NCI-H524 treated with DMSO at 0.1 percent for 48 hours (cell line): ENCODE measurements at places on chromosomes 2 and 18.

DNA sequence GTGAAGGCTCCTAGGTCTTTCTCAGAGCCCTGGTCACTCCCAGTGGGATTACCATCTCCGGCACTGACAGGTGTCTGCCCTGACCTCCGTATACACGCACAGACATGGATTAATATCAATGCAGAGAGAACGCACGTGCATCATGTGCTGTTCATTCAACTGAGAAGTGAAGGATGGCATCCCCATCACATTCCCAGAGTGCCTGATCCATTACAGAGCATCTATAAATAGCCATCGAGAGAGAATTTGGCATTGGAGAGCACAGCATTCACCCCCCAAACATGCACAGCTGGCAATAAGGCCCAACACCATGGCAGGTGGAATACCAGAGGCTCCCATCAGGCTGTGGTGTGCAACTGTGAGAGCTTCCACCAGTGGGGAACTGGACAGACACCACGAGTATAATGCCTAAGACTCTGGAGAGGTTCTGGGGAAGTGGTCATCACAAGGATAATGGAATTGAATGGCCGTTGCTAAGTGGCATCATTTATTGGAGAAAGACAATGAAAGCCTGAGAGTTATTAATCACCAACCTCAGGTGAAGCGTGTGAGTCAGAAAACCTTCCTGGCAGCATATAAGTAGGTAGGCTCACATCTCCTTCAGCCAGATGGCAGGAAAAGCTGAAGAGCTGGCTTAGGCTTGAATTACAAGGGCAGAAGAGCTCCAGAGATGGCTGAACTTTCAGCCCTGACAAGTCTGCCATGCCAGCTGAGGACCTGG lies 244.5 kb upstream of the ID2 start:
- DNase-seq = no peak

DNA sequence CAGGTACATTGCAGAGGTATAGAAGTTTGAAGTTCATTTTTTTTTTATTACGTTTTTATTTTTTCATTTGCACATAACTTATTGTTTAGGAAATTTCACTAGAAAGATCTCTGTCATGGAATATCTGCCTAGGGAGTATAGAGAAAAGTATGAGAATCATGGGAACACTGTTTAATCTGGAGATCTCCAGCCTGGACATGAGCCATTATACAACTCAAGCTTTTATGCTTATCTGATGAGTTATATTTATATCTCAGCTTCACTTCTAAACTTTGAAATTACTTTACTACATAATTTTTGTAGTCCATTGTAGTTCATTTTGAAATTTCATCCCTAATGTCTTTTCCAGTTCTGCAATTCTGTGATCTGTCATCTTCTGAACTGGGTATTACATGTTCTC lies 515.6 kb downstream of the ERBB4 start:
- no peak for DNase-seq

DNA sequence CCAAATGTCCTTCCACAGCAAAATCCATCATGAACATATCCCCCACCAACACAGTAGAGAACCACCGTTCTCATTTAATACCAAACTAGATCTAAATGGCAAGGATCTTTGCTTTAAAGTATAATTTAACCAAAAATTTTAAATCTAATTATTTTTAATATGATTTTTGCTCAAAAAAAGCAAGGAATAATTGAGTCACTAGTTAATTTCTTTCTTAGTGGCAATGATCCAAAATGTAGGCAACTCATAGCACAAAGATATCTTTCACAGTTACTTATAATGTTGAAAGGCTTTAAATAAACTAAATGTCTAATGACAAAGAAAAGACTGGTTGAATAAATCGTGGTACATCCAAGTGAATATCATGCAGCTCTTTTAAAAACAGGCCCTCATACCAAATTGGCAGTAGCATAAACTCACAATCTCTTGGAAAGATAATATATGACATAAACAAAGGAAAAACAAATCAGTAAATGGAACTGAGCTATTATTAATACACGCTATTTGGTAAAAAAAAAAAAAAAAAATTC lies 20.3 kb downstream of the PTPN2 start:
- no peak for DNase-seq

DNA sequence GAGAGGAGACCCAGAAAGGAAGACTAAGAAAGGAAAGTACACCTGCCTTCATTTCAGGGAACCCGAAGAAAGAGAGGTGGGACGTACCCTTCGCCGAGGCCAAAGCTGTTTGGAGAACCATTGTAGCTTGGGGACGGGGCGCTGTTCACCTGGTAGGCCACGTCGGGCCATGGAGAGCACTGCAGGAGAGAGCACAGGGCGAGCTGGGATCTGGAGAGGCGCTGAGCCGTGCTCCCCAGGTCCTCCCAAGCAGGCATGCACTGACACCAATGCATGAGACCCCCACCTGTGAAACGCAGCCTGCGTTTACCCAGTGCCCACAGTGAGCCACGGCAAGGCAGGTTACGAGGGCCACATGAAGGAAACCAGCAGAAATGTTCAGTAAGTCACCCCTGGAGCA lies 45.5 kb downstream of the TFCP2L1 start:
- DNase-seq = no peak

DNA sequence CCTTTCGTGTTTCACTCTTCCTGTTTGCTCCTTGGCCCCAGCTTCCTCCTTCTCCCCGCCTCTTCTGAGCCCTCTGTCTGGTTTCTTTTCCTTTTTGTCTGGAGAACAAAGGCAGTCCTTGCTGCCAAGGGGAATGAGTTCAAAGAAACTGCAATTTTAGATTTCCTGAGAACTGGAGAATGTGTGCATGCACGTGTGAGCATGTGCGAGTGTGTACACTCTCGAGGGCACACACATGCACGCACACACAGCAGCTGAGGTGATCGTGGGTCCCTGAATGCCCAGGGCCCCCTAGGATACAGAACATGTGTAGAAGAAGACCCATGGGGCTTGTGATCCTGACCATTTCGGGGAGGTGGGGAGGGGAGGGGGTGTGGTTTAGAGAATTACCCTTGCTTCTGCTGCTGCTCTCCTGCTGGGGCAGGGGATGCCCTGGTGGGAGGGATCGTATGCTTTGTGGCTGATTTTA lies 151.8 kb downstream of the DYSF start:
- DNase-seq = no peak

- DNase-seq = no peak
Measured at GRCh38 chr2:215671691-215672090, 235.8 kb upstream of the FN1 start.

GRCh38 chr2:217482056-217482710 lies 520.6 kb downstream of the TNS1 start:
- DNase-seq = no peak

- no peak for DNase-seq
Measured at GRCh38 chr2:36797324-36798070, 101.0 kb downstream of the VIT start.

DNA sequence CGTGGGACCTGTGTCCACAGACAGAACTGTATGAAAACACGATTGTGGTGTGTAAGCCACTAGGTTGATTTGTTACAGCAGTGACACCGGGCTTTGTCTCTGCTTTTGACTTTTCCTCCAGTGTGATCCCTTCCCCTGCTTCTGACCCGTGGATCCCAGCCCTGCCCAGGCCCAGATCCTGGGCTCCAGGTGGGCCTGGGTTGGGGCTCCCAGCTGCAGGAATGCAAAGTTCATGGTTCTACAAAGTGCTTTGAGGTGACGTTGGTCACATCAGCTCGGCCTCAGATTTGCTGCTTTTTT lies 26.8 kb downstream of the HPCAL1 start:
- no peak for DNase-seq

DNA sequence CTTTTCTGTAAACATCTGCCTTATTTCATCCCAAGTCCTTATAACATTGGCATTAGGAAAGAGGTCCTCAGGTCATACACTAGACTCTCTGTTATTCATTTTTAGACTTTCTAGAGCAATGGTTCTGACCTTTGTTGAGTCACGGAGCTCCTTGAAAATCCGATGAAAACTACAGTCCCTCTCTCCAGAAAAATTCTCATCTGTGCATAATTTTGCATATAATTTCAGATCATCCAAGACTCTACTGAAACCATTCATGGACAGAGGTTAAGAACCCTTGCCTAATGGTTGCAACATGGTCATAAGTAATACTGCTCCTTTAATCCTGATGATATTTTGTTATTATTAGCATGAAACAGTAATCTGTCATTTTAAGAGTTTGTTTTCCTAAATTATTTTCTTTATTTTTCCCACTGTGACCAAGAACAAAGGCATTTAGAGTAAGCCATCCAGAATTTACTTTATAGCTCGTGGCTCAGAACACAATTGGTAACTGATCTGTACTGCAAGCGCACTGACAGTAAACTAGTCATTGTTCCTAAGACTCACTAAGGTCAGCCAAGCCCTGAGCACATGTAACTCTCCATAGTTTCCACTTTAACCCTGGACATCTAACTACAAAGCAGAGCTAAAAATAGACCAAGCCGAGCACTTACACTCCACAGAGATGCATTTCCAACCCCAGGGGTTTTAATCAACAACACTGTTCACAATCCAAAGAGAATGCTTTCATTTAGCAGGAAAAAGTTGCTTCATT lies 8.4 kb downstream of the MYOM1 start:
- DNase-seq = no peak
